A172 (cell line): ENCODE measurements at places on chromosomes 6 and 20.

GRCh38 chr6:149489967-149490366 lies 5.2 kb upstream of the ZC3H12D start:
- DNase-seq = no peak

DNA sequence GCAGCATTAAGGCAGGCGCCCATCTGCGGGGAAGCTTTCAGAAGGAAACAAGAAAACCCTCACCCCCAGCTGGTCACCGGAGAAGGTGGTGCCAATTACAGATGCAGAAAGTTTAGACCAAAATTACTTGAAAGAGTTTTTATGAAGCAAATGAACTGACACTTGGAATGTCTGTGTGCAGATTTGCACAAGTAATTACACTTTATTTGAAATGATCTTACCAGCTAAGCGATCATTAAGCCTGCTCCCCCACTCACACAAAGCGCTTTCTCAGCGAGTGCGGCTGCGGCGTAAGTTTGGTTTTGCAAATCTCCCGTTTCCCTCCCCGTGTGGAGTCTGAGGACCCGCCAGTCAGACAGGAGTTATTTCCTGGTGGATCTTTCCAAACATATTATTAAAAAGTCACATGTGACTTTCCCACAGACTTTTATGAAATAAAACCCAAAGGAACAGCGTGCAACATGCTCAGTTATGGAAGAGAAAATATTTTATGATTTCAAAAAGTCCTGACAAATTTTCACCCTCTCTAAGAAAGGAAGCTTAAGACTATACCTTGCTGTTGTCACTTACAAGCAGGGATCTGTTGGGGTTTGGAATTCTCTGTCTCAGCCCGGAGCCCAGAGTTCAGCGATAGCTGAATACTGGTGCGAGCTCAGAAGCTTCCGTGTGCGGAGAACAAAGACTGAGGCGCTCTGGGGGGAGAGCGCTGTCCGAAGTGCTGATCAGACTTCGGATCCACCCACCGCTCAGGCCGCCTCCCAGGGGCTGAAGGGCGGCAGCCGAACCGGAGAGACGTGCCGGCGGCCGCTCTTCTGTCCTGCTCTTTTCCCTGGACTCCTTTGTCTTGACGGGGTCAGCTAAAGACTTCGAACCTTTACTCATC lies 2.7 kb upstream of the MYT1 start:
- peak; percentile 15 for DNase-seq

DNA sequence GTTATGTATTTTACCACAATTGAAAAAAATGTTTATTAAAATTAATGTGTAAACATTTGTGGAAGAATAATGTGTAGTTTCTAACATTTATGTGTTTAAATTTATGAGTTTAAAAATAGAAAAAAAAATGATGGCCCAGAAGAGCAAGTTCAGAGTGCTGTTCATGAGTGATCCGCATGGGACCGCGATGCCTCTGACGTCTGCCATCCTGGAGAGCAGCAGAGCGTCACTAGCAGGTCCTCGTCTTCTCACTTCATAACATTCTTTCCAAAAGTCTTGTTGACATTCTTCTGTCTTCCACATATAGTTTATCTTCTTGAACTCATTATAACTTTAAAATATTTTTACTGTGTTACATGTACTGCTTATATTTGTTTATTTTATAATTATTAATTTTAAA lies 15.5 kb downstream of the BTNL2 start:
- no peak for DNase-seq

DNA sequence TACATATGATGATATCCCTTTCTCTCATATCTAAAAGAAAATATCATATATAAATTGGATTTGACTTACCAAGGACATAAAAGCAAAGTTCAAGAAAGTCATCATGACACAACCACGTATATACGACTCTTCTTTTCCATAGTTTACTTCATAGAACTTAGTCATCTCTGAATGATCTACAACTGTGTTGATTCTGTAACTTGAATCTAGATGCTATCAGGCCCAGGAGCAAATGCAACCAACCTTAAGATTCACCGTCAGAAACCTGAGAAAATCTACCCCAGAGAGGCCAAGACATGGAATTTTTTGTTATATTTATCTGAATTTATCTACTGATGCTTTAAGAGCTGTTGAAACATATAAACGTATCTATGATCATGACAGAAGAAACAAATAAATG lies 165.6 kb downstream of the PDE10A start:
- no peak for DNase-seq

GRCh38 chr6:106805771-106806170 lies 168.8 kb downstream of the CD24 start:
- no peak for DNase-seq

- DNase-seq = no peak
These were observed 11.1 kb upstream of the IL17F start for GRCh38 chr6:52255434-52255833.

DNA sequence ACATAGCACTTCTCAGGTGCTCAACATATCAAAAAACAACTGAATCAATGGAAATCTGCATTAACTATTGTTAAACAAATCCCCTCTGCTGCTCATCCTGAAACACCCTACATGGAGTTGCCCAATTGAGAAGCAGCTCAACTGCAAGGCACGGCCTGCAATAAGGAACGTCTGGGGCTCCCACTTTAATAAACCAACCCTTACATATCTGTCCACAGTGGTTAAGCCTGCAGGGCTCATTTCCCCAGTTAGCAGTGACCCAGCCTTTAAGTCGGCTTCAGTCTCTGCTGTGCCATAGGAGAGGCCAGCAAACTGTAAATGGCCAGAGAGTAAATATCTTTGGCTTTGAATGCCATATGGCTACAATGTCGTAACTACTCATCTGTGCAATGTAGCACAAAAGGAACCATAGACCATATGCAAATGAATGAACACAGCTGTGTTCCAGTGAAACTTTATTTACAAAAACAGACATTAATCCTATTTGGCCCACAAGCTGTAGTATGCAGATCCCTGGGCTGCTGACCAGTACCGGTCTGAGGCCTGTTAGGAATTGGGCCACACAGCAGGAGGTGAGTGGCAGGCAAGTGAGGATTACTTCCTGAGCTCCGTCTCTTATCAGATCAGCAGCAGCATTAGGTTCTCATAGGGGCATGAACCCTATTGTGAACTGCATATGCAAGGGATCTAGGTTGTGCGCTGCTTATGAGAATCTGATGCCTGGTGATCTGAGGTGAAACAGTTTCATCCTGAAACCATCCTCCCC lies 522.7 kb upstream of the CDH4 start:
- no peak for DNase-seq

DNA sequence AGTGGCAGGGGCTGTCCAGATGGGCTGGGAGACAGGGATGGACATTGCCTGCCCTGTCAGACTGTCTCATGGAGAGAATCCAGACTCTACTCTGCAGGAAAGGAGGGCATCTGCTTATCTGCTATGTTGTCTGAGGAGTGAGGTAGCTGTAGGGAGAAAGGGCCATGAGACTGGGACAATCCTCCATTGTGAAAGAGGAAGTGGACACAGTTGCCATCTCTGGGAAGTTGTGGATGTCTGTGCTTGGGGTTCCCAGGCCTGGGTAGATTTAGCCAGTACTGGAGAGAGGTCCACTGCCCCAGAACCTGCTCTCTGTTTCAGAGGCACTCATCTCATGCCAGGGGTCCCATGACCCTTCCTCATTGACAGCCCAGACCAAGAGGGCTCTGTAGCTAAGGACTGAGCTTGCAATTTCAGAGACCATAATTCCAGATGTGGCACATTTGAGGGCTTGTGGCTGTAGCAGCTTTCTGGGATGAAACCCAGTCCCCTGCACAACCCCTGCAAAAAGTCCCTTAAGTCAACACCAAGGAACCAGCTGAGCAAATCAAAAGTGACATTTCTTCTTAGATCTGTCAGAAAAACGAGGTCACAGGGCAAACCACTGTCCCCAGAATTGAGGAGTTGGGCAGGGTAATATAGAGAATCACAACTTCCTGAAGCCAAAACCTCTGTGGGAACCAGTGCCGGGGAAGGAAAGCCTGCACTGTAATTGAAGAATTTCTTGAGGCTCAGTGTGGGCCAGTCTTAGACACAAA lies 4.1 kb upstream of the SIRPG start:
- no peak for DNase-seq

DNA sequence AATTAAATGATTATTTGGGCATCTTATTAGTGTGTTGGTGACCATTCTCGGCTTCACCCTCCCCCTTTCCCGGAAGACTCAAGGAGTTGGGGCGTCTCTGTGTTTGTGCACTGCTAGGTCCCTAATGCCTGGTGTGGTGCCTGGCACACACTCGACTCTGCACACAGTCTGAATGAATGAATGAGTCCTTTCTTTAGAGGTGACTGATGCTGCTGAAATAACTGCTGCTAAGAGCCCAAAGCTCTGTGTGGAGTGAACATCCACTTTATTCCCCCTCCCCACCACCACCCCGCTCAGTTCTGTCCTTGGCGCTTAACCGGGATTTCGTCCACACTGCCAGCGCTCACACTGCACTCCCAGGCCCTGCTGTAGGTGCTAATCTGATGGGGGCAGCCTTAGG lies 1.2 kb upstream of the PHACTR3 start:
- no peak for DNase-seq

- DNase-seq = peak; percentile 88
These were observed 67.7 kb upstream of the ZNFX1 start for GRCh38 chr20:49345524-49345923.

DNA sequence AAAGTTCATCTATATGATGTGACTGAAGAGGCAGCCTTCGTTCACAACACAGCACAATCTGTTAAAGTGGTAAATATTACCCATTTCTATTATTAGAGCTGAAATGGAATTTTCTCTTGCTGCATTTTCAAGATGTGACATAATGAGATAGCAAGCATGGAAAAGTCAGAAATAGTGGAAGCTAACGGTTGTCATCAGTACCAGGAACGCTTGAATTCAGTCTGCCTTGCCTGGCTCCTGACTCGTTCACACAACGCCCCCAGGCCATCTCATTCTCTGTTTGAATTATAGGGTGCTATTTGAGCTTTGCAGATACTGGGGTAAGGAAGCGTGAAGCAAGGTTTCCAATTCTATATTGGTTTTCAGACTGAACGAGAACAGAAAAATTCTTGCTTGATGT lies 116.5 kb upstream of the MAP3K7 start:
- no peak for DNase-seq

DNA sequence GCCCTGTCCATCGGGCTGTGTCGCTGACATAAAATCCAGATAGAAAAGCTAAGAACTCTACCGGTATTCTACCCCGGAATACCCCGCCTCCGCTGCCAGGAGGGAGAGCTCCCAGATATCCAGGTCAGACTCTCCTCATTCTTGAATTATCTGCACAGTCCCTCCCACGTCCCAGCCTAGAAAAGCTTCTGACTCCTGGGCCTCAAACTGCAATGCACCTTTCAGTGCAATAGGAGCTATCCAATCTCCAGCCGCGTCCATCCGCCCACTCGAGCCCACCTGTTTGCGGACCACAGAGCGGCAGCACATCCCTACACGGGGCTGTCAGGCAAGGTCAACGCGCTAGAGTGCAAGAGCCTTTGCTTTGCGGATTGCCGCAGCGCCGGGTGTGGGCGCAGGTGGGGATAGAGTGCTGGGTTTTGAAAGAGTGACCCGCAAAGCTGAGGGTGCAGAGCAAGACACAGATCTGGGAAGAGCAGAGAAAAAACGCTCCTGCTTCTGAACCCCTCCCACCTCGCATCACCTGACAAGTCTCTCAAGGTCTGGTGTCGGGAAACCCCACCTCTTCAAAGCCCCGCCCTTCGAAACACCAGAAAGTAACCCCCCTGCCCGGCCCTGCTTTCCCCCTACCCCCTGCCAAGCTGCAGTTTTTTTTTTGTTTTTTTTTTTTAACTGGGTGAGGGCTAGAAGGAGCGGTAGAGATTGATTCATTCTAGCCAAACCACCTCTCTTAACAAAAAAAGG lies 1.3 kb downstream of the TAPBP start:
- peak; percentile 86 for DNase-seq

DNA sequence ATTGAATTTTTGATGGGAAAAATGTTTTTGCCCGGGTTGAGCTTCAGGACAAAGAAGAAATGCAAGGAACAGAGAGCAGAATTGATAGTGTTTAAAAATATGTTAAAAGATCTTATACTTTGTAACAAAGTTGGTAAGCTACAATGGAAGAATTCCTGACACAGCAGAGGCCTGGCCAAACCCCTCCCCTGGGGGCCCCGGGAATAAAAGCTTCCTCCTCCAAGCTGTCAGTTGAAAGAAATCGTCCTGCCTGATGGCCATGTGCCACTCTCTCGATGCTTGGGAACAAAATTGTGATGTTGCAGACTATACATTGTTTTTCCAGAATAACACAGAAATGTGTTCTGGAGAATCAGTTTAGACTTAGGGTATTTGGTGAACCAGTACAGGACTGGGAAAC lies 14.2 kb upstream of the TOX2 start:
- no peak for DNase-seq

- DNase-seq = no peak
These were observed 73.7 kb upstream of the EXOC2 start for GRCh38 chr6:766625-767024.

DNA sequence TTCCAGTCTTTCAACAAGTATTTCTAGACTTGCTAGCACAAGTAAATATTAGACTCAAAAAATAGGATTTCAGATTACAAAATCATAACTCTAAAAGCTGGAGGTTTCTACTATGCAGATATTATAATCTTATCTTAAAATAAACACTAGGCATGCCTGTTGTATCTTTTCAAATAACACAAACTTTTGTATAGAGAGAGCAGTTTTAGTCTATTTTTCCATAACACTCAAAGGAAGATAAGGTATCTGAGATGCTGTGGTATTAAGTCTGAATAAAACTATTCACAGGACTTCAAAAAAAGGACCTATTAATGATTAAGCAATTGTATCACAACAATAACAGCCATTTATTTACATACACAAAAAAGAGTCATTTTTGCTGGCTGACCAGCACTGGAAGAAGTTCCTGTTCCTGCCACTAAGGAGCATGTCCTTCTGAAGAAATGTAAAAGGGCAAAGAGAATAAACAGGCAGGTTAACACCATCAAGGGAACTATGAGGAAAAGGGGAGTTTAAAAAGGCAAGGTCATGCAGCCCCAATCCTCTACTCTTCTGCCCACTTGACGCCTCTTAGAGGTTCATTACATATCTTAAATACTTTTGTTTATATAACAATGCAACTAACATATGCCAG lies 39.4 kb downstream of the REPS1 start:
- no peak for DNase-seq

DNA sequence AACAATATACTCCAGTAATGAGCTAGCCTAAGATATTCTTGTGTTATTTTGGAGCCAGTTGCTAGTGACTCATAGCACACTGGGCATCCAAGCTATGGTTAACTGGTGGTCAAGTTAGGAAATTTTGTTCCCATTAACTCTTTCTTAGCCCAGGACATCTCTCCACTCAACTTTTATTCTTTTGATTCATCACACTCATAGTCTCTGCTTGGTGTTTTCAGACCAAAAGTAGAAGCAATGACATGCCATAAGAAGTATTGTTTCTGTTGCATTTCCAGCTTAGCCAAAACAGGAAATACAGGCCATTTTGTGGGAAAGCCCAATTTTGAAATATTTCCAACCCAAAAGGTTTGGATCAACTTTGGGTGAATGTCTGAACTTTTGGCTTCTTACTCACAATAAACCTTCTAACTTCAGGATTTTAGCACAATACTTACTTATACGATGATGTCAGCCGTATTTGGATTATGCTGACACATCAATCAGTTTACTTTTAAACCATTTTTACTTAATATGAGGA lies 31.6 kb upstream of the CCN2 start:
- peak; percentile 51 for DNase-seq

GRCh38 chr20:36466089-36466488 lies 75.2 kb upstream of the MYL9 start:
- no peak for DNase-seq
